ENCODE measurements at places on chromosomes 12 and 14.

GRCh38 chr14:103960457-103961055 is 18.2 kb upstream of the RD3L start:
- DNase-seq: no peak

DNA sequence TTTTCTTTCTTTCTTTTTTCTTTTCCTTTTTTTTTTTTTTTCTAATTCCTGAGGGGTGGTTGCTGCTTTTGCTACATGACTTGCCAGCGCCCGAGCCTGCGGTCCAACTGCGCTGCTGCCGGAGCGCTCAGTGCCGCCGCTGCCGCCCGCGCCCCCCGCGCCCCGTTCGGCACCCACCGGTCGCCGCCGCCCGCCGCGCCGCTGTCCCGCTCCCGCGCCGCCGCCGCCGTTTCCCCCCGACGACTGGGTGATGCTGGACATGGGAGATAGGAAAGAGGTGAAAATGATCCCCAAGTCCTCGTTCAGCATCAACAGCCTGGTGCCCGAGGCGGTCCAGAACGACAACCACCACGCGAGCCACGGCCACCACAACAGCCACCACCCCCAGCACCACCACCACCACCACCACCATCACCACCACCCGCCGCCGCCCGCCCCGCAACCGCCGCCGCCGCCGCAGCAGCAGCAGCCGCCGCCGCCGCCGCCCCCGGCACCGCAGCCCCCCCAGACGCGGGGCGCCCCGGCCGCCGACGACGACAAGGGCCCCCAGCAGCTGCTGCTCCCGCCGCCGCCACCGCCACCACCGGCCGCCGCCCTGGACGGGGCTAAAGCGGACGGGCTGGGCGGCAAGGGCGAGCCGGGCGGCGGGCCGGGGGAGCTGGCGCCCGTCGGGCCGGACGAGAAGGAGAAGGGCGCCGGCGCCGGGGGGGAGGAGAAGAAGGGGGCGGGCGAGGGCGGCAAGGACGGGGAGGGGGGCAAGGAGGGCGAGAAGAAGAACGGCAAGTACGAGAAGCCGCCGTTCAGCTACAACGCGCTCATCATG is 654 bp downstream of the FOXG1 start:
- no peak for DNase-seq

GRCh38 chr12:108752387-108752786 is 21.1 kb upstream of the CORO1C start:
- DNase-seq: no peak

GRCh38 chr14:101903111-101903561 is 61.2 kb upstream of the DYNC1H1 start:
- DNase-seq: no peak

DNA sequence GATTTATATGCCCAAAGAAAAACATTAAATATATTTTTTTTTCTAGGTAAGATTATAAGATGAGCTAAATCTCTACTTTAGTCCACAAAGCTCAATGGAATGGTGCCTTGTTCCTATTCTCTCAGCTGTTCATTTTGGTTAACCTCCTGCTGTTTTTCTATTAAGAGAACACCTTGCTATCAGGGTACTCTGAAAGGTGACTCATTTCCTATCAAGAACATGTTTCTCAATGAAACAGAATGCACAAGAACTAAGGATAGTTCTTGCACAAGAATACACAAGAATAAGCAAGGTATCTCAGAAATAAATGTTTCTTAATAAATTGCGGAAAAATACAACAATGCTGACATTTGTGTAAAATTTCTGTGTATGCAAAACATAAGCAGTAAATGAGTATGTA is 14.1 kb downstream of the ABCD2 start:
- no peak for DNase-seq

All from cardiac muscle cell (in vitro differentiated cells and primary cell).